ENCODE measurements at places on chromosomes 5 and 9.

DNA sequence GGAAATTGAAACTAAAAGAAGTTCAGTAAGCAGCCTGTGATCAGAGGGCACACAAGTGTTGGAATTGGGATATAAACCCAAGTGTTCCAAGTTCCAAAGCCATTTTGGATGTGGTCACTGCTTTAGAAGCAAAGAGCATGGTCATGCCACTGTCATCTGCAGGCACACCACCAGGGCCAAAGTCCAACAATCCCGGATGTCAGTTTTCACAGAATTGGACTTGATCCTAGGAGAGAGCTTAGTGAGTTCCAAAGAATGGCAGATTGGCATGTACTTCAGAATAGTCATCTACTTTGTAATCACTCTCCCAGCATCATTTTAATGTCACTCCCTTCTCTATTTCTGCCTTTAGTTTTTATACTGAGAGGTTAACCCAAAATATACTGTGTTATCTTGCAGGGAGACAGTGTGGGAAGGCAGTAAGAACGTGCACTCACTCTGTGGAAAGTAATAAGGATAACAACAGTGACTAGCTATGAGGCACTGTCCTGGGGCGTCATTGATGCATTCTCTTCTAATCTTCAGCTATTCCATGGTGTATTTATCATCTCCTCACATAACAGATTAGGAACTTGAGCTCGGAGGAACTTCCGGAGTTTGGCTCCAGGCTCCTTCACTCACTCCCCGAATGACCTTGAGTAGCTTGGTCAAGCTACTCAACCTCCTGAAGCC is 388.0 kb downstream of the ACTL7B start:
- no peak for DNase-seq

GRCh38 chr9:133059623-133060022 is 2.2 kb upstream of the CEL start:
- DNase-seq, result no peak

- DNase-seq, result peak; percentile 62
These were observed 6.6 kb downstream of the NINJ1 start for GRCh38 chr9:93127395-93127911.

GRCh38 chr9:100070104-100071041 is 28.4 kb downstream of the ERP44 start:
- no peak for DNase-seq

DNA sequence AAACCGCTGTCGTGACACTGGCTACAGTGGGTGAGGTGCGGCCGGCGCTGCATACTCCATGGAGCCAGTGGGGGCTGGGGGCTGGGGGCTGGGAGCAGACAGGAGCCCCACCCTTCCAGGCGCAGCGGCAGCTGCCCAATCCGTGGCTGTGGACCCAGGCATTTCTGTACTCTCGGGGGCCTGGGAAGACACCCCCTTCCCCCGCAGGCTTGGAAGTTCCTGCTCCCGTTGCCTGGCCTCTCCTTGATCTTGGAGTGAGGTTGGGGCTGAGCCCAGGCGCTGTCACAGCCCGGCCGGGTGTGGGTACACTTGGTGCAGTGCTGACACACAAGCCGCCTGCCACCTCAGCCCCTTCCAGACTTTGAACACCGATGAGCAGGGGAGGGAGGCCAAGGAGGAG is 27.7 kb upstream of the GGTA1 start:
- DNase-seq, result no peak

DNA sequence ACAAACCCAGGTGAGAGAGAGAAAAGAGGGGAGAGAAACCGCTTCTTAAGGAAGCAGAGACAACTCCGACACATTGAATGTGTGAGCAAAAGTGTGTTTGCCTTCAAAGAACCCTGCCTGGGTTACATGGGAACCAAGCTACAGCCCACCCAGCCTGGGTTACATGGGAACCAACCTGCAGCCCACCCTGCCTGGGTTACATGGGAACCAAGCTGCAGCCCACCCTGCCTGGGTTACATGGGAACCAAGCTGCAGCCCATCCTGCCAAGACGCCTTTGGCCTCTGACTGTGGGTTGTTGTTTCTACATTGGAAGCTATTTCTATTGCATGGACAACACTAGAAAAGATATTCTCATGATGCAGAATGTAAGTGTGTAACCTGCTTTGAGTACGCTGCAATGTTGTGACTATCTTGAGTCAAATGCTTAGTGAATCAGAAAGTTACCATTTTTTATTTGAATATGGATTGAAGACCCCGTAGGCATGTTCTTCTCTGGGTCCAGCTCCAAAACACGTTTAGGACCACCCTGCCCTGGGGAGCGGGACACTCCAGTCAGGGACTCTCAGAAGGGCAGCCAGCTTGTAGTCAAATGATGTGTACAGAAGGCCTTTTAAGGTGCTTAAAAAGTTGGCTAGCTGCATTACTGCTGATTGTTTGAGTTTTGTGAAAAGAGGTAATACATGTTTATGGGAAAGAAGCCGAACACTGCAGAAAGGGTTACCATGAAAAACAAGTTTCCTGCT is 39.1 kb upstream of the UNC5A start:
- DNase-seq, result no peak

GRCh38 chr5:53111139-53111538 is 1.6 kb upstream of the MOCS2 start:
- no peak for DNase-seq

DNA sequence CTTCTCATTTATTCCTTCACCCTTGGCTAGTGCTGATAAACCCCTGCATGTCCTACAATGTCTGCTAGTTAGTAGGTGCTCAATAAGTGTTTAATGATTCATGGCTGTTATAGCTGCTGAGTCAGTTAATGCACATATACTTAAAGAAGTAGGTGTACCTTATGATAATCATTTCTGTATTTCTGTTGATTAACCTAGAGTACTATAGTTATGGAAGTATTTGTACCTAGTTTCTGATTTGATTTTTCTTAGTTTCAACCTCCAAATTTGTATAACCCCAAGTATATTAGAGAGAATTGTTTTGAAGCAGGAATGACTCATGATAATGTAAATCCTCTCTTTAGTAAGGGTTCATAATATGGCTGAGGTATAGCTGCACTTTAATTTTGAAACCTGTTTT is 8.9 kb downstream of the SMAD5 start:
- no peak for DNase-seq

DNA sequence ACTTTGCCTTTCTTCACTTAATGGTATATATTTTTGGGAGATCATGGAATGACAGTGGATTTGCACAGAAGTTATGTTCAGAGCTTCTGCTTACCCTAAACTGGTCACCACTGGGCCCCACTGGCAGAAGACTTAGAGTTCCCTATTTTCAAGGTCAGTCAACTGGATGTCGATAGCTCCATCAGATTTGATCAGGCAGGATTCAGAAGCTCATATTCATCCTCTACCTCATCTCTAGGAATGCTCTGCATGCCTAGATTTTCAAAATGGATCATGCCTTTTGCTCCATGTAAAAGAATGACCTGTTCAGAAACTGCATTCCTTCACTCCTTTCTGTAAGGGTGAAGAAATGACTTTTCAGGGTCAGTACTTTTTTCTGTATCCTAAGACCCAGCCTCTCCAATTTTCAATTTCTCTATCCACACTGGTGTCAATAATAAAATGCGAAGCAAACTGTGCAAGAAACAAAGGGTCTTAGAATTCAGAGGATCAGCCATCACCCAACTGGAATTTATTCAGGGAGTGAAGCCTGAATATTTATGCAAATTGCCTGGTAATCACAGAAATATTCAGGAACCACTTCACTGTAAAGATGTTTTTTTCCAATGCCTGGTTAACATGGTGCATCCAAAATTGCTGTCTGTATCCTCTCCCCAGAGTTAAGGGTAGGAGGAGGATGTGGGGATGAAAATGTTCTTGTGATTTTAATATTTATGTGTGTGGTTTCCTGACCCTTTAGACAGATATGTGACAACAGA is 125.4 kb downstream of the DOCK2 start:
- no peak for DNase-seq

- DNase-seq, result no peak
These were observed 182.7 kb downstream of the SMC2 start for GRCh38 chr9:104276709-104277245.

GRCh38 chr9:129608561-129609481 is 12.1 kb downstream of the C9orf50 start:
- DNase-seq, result no peak

- DNase-seq, result no peak
These were observed 7.2 kb upstream of the LMNB1 start for GRCh38 chr5:126769703-126770102.

DNA sequence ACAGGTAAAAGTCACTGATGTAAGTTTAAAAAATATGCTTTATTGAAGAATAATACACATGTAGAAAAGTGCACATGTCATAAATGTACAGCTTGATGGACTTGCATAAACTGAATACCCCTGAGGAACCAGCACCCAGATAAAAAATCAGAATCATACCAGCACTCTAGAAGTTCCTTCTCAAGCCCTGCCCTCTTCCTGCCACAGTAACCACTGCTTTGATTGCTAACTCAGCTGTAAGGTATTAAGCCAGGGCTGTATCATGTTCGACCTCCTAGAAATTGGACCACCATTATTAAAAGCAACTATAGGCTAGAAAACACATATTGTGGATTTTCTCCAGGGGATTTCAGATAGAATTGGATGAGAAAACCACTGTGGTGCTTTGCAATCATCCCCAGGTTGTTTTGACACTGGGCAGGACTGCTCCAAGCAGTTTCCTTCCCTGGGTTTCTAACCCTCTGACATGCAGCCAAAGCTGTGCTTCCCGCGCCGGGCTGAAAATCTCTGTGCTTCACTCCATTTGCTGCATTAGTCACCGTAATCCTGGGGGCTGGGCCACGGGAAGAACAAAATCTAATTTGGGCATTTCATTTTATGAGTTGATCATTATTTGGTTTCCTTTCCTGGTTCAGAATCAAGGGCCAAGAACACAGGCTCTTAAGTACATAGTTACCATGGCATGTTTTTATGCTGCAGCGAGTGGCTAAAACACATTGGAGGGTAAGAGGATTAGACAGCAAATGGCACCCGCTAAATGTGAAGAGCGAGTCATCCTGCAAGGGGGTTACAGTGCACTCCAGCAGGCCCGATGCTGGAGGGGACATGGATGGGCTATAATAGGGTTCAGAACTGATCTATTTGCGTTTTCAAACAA is 139.4 kb upstream of the IL12B start:
- no peak for DNase-seq

DNA sequence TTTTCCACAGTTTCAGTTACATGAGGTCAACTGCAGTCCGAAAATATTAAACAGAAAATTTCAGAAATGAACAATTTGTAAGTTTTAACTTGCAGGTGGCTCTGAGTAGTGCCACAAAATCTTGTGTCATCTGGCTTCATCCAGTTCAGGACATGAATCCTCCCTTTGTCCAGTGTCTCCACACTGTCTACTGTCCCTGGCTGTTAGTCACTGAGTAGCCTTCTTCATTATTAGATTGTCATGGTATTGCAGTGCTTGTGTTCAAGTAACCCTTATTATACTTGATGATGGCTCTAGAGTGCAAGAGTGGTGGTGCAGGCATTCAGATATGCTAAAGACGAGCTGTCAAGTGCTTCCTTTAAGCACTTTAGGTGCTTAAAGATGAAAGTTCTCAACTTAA is 65.3 kb downstream of the CFAP95 start:
- DNase-seq, result peak; percentile 35

DNA sequence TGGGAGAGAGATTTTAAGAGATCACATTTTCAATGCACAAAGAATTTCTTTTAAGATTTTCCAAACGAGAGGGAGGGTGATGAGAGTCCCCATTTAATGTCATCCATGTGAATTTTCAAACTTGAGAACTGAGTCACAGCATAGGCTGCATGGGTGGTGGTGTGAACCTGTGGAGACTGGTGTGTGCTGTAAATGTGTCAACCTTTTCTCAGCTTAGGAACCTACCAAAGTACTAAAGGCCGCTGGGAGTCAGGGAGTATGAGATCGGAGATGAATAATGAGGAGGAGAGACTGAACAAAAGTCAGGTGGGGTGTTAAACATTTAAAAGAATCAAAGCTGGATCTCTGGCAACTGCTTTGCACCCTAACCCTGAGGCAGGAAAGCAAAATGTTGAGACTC is 7.5 kb downstream of the ALDH1A1 start:
- no peak for DNase-seq

GRCh38 chr5:103624675-103625074 is 62.1 kb upstream of the NUDT12 start:
- DNase-seq, result no peak

- no peak for DNase-seq
These were observed 70.5 kb upstream of the GFPT2 start for GRCh38 chr5:180423598-180423997.

DNA sequence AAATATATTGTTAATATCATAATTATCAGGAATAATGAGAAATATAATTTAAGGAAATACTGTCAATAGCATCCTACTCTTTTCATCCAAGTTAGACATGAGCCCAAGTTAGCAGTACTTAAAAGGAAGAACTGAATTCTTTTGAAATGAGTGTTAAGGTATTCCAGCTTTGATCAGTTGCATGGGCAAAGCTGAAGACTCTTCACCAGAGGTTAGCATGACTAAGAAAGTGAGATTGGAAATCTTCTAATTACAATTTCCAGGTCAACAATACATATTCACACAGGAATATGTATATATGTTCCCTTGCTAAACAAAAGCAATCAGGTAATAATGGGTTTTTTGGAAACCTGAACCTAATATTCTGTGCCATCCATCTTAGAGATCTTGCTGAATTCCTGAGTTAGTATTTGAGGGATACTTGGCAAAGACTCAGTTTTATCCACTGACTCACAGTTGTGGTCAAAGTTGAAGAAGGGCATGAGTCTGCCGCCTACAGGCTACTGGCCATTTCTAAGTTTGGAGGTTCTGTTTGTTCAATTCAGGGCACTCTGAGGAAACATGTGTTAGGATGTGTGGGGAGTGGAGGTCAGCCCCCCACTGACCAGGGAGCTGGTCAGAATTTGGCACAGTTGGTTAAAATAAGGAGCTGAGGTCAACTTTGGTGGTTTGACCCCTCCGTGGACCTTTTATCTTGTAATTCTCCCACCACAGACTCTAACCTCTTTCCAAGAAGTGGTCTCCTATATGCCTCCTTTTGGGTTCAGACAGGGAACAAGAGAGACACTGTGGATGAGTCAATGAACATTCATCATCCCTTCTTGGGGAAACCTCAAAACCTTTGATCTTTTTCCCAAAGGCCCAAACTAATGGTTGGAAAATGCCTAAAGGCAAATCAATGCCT is 118.3 kb downstream of the PIK3R1 start:
- DNase-seq, result no peak

- no peak for DNase-seq
These were observed 483.2 kb upstream of the BRINP1 start for GRCh38 chr9:119852390-119852789.

- DNase-seq, result no peak
These were observed 116.6 kb downstream of the TLE4 start for GRCh38 chr9:79688363-79688762.
